ENCODE measurements at places on chromosomes 5 and 9.
A peak's percentile ranks its signal among the peaks of the same experiment; 100 is the strongest.

- DNase-seq: no peak
Measured at GRCh38 chr5:14506140-14506538, 75.5 kb upstream of the OTULINL start.

- DNase-seq: no peak
Measured at GRCh38 chr9:16915126-16915831, 44.8 kb upstream of the BNC2 start.

- peak; percentile 88 for DNase-seq
Measured at GRCh38 chr9:136122425-136123383, 4.0 kb upstream of the TMEM250 start.

DNA sequence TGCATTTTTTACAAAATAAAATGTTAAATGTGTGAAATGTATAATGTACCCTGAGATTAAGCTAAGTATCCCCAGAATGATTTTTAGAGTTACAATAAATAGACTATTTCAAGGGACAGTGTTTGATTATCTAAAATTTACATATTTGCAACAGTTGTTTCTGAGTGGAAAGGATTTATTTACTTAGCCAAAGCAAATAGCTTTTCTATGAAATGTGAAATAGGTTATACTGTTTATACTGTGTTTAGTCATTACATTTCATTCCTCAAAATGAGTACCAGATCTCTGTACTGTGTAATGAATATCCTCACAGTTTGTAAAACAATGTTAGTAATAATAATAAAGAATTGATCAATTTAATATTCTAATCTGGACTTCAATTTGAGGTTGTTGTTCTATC is 1019.0 kb downstream of the NR2F1-AS1 start:
- DNase-seq: no peak

DNA sequence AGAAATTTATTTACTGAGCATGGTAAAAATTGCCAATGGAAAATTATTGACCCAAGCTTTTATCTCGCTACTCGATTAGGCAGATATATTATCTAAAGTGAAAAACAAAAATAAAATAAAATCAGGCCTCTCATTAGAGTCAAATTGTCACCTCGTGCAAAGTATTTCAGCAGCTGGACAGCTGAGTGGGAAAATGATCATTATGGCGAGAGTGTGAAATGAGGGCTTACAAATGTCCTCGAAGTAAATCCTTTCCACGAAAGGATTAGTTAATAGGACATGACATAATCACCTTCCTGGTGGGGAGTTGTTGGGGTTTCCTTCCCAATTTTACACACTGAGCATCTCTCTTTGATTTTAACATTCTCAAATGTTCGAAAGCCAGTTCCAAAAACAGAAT is 5.4 kb upstream of the DPYSL3 start:
- DNase-seq: no peak

DNA sequence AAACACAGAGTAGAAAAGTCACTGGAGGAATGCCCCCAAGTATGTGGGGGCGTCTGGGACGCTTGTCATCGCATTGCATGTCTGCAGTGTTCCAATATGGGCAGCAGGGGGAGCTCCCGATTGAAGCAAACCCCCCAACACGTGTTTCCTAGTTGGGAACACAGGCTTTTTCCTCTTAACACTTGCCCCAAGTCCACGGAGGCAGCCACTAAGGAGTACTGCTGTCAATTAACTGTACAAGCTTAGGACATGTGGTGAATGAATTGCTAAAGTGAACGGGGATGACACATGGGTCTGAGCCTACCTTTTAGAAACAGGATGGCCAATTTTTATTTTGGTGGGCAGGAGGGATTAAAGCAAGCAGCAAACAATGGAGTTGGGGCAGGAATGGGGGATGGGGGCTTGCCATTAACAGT is 2.2 kb downstream of the GABRB2 start:
- DNase-seq: peak; percentile 56

GRCh38 chr9:113964495-113965170 is 88.5 kb downstream of the ZNF618 start:
- DNase-seq: no peak

- no peak for DNase-seq
Measured at GRCh38 chr5:55205001-55205400, 22.1 kb downstream of the MCIDAS start.

- no peak for DNase-seq
Measured at GRCh38 chr9:96299823-96300222, 2.2 kb downstream of the HSD17B3 start.

DNA sequence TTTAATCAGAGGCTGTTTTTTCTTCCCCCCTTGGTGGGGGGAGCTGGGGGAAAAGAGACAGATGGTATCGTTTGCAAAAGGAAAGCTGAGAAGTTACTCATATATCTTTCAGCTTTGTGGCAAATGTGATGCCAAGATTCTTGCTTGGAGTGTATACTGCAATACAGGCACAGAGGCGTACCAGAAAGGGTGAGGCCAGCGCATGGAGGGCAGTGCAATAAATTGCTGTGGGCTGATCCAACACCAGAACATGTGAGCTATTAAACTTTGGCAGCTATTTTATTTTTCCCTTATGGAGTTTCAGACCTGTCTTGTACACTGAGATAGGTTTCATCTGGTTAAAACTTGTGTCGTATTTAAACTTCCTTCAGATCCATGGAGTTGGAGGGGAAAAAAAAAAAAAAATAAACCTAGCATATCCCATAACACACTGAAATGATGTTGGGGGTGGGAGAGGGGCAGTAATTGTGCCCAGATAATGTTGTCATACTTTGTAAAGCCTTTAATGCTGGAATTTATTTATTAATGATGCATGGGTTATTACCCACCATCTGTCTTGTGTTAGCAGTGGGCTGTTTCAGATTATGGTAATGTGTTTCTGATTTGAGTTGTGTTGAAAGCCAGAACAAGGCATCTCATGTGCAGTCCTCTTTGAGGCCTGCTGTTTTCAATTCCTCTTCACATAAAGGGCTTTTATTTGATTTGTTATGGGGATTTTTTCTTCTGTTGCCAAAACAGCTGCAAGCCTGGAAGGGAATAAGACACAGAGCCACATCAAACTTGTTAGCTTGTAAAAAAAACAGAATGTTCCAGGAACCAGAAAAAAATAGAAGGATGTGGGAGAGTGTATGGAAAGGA is 891.3 kb downstream of the TLE1 start:
- no peak for DNase-seq

DNA sequence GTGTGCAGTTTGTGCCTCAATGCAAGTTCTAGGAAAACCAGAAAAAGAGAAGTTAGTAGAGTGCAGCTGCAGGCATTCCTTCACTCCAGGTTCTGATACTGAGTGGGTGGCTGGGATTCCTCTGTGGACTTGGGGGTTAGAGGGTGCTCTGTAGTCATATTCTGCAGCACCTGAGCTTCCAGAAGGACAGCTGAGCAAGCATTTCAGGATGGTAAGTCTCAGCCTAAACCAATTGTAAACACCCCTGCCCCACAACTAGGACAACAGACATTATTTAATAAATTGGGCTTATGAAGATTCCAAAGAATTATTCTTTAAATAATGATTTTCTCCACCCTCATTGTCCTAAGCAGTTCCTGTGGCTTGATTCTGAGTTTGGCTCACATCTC is 9.1 kb downstream of the FAXDC2 start:
- no peak for DNase-seq

- no peak for DNase-seq
Measured at GRCh38 chr5:6760686-6761085, 47.5 kb downstream of the TENT4A start.

GRCh38 chr5:30891660-30892059 is 301.8 kb upstream of the CDH6 start:
- no peak for DNase-seq

DNA sequence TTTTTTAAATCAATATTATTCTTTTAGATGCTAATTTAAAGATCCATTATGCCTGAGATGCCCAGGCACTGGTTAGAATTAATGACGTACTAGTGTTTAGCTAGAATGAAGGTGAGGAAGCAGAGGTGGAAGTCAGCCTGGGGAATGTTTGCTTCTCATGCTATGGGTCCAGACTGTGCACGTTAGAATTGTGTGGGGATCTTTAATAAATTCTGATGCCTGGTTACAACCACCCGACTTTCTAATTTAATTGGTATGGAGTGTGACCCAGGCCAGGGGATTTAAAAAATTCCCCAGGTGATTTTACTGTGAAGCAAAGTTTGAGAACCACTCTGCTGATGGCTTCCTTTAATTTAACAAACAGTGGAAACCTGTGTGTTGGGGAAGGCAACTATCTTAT is 111.1 kb downstream of the DOCK2 start:
- no peak for DNase-seq

DNA sequence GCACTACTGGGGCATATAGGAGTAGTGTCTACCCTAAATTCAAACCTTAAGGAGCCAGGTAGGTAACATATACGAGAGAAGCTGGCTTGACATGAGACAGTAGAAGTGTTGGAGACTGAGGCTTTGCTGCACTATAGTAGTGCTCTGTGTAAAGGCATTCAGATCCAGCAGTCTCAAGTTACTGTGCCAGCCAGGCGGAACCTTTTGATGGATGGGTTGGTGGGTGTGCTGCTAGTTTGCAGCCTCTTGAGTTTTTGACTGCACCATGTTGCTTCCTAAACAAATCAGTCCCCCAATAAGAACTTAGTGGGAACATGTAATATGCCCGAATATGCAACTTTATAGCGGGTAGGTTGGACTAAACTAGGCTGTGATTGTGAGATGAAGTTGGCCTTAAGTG is 1.5 kb downstream of the CLTA start:
- DNase-seq: no peak

DNA sequence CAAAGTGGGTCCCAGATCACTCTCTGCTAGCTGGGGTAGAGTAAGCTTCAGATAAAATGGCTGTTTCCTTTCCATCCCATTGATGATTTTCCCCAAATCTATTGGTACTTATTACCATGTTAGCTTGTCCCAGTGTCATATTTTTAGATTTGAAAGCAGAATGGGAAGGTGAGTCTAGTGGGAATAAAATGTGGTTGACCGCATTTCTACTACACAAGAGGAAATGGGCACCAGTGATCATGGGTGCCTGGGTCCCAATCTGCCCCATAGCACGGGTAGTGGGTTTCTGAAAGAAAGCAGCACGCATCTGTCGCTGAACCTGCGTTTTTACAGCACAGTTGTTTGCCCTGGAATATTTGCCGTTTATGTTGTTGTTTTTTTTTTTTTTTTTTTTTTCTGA is 20.1 kb downstream of the DAPK1 start:
- no peak for DNase-seq

- no peak for DNase-seq
Measured at GRCh38 chr9:526904-527591, 312.4 kb downstream of the DOCK8 start.

GRCh38 chr9:10008101-10008799 is 604.6 kb downstream of the PTPRD start:
- no peak for DNase-seq

- DNase-seq: peak; percentile 71
Measured at GRCh38 chr5:16934123-16934522, 2.0 kb downstream of the MYO10 start.

- DNase-seq: no peak
Measured at GRCh38 chr9:92608909-92609445, 61.0 kb downstream of the IPPK start.

DNA sequence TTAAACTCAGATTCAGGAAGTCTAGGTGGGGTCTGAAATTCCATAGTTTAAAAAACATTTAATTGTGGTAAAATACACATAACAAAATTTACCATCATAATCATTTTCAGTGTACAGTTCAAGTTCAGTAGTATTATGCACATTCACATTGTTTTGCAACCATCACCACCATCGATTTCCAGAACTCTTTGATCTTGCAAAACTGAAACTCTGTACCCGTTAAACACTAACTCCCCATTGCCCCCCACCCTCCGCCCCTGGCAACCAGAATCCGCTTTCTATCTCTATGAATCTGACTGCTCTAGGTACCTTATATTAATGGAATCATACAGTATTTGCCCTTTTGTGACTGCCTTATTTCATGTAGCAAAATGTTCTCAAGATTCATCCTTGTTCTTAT is 117.5 kb downstream of the CEP120 start:
- no peak for DNase-seq

Data from activated CD4-positive, alpha-beta T cell treated with anti-CD3 and anti-CD28 coated beads for 36 hours (primary cell).